ENCODE measurements at places on chromosomes 6 and 20.

GRCh38 chr6:23952245-23952644, 173.8 kb upstream of the NRSN1 start:
- DNase-seq: no peak

DNA sequence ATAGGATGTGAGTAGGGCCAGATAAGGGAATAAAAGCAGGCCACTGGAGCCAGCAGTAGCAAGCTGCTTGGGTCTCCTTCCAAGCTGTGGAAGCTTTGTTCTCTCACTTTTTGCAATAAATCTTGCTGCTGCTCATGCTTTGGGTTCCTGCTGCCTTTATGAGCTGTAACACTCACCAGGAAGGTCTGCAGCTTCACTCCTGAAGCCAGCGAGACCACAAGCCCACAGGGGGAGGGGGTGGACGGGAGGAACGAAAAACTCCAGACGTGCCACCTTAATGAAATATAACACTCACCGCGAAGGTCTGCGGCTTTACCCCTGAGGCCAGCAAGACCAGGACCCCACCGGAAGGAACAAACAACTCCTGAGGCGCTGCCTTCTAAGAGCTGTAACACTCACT, 1324.4 kb upstream of the EYS start:
- no peak for DNase-seq

DNA sequence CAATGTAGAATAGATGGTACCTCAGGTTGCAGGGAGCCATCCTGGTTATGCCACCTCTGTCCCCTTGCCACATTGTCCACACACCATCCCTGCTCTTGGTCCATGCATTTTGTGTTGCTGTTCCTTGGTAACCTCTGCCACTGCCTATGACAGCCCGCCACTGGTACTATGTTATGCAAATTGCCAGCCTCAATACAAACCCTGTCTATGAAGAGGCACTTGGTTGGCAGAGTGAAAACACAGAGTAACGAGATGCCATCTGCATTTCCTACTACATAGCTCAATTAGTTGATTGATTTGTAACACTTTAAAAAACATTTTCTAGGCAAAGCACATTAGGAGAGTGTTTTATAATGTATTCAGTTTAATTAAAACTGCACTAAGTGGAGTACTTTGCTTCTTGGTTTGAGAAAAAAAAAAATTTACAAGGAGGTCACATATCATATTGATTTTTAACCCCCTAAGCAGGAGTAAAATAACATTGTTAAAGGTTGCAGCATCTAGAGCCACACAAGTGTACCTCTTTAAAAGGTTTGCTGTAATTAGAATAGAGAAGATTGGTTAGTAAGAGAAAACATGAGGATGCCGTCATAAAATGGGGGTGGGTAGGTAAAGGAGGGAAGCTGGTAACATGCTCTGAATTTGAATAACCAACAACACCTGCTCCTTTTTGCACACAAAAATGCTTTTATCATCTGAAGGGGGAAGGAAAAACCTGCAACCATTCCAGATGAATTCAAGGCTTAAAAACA, 817.1 kb downstream of the KIF16B start:
- DNase-seq: no peak

DNA sequence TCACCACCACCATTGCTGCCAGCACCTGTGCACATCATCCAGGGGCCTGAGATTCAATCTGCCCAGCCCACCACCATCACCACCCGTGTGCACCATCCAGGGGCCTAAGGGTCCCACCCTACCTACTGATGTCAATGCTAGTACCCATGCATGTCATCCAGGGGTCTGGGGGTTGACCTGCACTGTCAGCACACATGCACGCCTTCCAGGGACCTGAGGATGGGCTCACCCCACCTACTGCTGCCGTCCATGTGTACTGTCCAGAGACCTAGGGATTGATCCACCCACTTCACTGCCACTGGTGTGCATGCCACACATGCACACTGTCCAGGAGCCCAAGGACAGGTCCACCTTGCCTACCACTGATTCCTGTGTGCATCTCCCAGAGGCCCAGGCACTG, 11.9 kb upstream of the OXT start:
- no peak for DNase-seq

DNA sequence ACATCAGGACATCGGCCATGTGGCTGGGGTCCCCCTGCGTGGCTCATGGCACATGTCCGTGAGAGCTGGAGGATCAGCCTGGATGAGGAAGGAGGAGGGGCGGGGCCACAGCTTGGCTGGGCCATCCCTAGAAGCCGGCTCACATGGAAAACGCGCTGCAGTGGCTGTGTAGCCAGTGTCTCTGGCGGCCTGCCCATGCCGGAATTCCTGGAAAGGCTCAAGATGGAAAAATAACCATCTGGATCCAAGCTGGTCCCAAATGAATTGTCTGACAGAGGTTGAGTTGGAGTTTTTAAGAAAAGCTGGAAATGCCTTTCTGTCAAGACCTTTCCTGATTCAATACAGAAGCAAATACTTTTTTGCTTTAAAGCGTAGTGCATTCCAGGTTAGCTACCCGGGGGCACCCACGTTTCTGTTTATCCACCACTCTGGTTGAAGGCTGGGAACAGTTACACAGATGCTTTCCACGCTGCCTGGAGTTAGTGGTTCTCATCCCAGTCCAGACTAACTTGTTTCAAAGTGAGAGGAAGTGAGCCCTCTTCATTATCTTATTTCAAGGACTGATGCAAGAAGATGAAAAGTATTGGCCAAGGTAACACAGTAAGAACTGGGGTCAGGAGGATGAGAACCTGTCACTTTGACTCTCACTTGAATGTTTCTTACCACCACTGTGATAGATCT, 99.0 kb downstream of the GMPR start:
- DNase-seq: peak; percentile 97

DNA sequence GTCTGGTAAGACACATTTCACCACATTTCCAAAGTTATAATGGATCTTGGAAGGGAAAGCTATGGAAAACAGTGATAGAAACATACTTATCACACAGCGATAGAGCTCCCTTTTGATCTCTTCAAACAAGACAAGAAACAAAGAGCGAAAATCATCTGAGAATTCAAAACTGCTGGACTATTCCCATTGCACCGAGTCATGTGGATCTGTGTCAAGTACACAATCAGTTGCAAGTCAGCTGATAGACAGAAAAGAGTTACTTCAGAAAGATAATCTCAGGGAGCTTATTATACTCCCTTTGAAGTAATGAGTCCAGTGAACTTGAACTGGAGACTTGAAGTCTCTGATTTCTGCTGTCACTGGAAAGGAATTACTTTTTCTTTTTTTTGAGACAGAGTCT, 89.7 kb upstream of the GCM1 start:
- no peak for DNase-seq

GRCh38 chr20:38260025-38260377, 534 bp downstream of the KIAA1755 start:
- peak; percentile 49 for DNase-seq

GRCh38 chr20:10133532-10133931, 85.1 kb upstream of the SNAP25 start:
- DNase-seq: no peak

- peak; percentile 18 for DNase-seq
These were observed 49.6 kb downstream of the DSTN start for GRCh38 chr20:17619351-17620093.

DNA sequence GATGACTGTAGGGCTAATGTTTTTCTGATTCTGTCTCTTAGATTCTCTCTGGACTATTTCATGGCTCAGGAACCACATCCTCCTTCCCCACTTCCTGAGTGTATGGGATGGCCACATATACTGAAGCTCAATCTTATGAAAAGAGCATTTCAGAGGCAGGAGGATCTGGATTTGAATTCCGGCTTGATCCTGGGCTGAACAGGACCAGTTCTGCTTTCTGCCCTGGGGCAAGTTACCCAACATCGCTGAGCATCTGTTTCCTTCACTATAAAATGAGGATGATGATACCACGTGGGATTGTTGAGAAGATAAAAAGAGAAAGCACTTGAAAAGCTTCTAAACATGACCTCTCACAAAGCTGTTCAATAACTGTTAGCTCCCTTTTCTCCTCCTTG, 168.4 kb upstream of the TNFAIP3 start:
- no peak for DNase-seq

DNA sequence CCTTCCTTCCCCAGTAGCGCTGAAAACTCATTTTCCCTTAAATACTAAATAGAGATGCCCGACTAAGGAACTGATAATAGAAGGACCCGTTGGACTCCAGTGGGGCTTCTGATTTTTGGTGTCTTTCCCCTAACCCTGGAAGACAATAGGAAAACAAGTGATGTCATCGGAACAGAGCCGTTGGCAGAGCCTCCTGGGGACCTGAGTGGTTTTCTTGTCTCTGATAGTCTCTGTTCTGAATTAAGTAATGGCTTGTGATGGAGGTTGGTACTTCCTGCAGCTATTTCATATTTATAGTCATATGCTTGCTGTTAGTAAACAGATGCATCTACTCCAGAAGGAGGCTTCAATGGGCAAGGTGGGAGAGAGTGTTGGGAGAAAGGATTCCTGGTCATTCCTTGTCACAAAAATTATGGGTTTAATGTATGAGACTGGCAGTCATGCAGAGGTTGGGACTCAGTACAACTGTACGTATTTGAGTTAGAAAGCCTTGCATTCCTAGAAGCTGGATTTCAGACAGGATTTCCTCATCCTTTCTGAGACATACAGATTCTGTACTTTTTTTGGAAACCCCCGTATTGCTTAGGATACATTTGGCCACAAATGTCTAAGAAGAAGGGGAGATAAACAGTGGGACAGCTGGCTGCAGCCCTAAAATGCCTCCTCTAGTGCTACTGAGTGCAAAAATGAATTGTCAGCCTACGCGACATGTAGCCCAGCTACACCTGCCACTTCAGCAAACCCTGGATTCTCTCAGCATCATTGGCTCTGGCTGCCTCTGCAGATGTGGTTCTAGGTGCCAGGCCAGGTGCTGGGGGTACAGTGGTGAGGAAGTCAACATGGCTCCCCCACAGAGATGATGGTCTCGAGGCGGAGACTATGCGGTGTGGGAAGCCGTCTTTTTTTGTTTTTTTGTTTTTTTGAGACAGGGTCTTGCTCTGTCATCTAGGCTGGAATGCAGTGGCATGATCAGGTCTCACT, 38.1 kb downstream of the CDS2 start:
- no peak for DNase-seq

DNA sequence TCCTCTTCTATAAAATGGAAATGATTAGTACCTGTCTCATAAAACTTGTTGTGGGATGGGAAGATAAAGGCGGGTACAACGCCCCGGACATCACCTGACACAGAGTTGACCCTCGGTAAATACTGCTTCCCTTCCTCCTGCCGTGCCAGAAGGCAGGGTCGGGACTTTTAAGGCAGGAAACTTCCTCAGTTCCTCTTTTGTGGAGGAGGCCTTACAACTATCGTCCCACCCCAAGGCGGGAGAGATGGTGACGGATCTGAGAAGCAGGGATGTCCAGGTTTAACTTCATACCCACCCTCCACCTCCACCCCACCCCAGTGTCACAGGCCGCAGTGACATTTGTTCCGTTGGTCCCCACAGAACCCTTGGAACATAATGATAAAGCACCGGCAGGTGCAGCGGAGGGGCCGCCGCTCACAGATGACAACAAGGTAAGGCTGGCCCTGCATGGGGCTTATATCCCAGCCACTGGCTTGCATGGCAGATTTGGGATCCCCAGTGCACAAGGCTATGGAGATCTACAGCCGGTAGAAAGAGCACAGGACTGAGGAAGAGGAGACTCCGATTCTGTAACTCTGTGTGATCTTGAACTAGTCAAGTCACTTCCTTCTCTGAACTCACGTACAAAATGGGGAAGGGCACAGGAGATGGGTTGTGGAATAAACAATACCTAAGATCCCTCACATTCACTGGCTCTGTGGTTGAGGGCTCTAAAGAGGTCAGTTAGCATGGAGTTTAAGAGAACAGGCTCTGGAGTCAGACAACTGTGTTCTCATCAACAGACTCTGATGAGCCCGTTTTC, 764 bp downstream of the DNTTIP1 start:
- no peak for DNase-seq

DNA sequence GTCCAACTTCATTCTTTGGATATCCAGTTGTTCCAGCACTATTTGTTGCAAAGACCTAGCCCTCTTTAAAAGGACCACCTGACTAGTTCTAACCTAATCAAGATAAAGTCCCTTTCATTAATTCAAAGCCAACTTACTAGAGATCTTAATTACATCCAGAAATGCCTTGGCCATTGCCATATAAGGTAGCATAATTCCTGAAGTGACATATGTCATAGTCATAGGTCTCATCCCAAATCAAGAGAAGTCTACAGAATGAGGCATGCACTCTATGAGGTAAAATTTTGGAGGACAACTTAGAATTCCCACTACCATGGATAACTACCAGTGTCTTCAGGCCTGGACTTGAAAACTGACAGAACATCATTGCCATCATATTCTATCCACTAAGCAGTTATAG, 420.4 kb upstream of the ID4 start:
- no peak for DNase-seq

GRCh38 chr20:47125508-47125757, 230.8 kb downstream of the EYA2 start:
- DNase-seq: no peak

GRCh38 chr20:6898928-6899327, 131.4 kb downstream of the BMP2 start:
- no peak for DNase-seq

DNA sequence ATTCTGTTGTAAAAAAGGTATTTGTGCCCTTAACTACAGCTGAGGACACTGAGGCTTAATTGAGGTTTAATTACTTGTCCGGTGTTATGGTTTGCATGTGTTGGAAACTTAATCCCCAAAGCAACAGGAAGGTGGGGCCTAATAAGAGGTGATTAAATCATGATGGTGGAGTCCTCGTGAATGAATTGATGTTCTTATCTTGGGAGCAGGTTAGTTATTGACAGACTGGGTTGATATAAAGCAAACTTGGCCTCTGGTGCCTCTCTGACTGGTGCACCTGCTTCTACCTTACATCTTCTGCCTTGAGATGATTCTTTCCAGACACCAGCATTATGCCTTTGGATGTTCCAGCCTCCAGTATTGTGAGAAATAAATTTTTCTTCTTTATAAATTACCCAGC, 306.5 kb upstream of the HS3ST5 start:
- no peak for DNase-seq

- no peak for DNase-seq
These were observed 358.4 kb downstream of the BCKDHB start for GRCh38 chr6:80464901-80465300.

DNA sequence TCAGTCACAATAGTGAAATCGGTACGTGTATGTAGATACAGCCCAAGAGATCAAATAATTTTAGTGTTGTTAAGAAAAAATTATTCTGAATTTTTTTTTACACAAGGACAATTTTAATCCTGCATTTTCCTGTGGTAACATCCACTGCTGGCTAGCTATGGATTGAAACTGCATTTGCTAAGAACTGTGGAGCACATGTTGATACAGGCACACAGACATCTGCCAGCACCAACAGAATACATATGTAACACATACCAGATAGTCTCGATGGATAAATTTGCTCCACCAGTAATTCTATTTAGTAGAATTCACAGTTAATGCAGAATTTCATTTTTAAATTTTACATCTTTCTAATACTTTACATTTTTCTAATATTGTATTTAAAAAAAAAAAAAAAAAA, 2.2 kb downstream of the ASIP start:
- no peak for DNase-seq

DNA sequence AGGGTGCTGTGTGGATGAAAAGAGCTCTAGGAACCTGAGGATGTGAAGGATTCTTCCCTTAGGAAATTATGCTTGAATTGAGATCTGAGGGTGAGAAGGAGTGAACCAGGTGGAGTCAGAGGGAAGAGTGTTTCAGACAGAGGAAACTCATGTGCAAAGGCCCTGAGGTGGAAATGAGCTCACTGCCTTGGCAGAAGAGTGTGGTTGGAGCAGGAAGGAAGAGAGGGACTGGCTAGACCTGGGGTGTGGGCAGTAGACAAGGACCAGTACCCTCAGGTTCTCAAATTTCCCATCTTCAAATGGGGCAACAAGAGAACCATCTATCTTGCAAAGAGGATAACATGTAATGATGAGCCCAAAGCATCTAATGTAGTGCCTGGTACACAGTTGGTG, 24.0 kb upstream of the GTSF1L start:
- no peak for DNase-seq
